ENCODE measurements at places on chromosomes 7 and 10. TPM values are rescaled to one million over a fixed set of nuclear protein-coding genes. Genes with fewer than 3 reads are reported as not detected.

Gene LRRC17
- polyA plus RNA-seq, result 0.40 TPM

Gene HSPA14
- 24.6 TPM for polyA plus RNA-seq

Gene SPDYE6
- polyA plus RNA-seq, result not detected

Gene LIPK
- not detected for polyA plus RNA-seq

Gene MYO3A
- polyA plus RNA-seq, result not detected

Gene CYP3A5
- polyA plus RNA-seq, result 0.76 TPM

Gene SLC16A9
- 0.29 TPM for polyA plus RNA-seq

Gene MYOF
- 0.56 TPM for polyA plus RNA-seq

Gene RBP3
- polyA plus RNA-seq, result not detected

Gene HOXA1
- 1.1 TPM for polyA plus RNA-seq

Gene SLC26A4
- not detected for polyA plus RNA-seq

Gene C7orf33
- polyA plus RNA-seq, result not detected

Gene TAF3
- 6.8 TPM for polyA plus RNA-seq

Measured in CD4-positive, CD25-positive, alpha-beta regulatory T cell (primary cell).